ENCODE measurements at places on chromosomes 16 and 17.

DNA sequence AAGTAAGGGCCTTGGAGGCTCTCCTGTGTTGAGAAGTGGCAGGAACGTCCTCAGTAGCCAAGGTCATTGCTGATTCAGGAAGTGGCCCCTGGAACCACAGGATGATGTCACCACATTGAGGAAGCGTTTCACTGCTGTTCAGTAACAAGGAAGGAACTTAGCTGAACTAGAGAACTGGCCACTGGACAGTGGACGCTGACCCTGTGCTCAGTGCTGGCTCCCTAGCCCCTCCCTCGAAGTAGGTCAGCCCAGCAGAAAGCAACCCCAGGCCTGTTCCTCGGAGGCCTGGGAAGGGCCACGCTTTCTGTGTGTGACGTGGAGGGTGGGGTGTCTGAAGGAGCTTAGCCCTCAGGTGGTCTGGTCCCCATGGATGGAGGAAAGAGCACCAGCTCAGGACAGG is 58.3 kb downstream of the B9D1 start:
- DNase-seq, result no peak

DNA sequence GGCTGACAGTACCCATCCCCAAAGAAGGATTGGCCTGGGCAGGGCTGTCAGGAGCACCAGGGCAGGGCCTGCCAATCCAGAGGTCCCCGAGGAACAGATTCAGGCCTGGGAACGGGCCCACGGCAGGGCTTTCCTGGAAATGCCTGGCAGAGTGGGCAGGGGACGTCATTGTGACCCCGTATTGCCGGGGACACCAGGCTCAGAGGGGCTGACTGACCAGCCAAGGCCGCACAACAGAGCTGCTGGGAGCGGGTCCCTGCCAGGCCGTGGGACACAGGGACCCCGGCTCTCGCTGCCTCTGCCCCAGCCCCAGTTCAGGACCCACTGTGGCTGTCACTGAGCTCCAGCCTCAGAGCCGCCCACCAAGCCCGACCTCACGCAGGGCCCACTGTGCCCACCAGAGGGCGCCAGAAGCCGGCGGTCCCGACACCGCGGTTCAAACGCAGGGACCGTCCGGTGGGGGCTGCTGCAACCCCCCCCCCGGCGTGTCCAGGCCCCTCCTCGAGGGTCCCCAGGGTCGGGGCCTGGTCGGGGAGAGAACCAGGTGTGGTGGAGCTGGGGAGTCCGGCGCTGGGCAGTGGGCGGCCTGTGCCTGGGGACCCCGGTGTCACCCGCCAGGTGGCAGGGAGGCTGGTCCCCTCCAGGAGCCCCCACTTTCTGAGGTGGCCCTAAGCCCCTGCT is 15.2 kb upstream of the SSTR5 start:
- DNase-seq, result no peak

GRCh38 chr17:9138161-9138717 is 116.9 kb downstream of the NTN1 start:
- DNase-seq, result no peak

- DNase-seq, result no peak
These were observed 14.4 kb downstream of the DNAJC7 start for GRCh38 chr17:42002792-42003301.

GRCh38 chr17:4632581-4632920 is 8.9 kb downstream of the ALOX15 start:
- DNase-seq, result no peak

- DNase-seq, result no peak
These were observed 49.8 kb downstream of the IRX3 start for GRCh38 chr16:54236773-54237172.

GRCh38 chr17:79565606-79566250 is 45.1 kb downstream of the RBFOX3 start:
- DNase-seq, result no peak

- DNase-seq, result no peak
These were observed 5.8 kb upstream of the ABCA6 start for GRCh38 chr17:69147460-69147859.

DNA sequence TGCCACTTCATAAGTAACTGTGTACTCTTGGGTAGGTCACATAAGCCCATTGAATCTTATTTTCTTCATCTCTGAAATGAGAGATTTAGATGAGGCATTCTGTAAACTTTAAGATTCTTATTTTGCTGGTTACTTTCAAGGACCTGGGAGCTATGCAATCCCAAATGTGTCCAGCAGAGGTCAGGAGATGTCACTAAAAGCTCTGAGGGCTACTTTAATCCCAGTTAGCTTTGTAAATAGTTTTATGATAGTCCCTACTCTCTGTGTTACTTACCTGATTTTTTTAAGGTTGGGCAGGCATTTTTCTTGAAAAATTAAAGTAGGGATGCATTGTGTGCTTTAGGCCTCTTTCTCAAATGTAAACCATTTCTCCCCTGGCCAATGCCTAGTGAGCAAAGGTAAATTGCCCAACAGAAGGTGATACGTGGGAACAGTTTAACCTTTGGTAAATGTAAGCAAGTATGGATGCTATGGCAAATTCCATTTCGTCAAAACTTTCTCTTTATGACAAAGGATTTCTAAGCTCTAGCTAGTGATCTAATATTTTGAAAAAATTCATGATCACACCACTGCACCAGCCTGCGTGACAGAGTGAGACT is 57.1 kb upstream of the WSB1 start:
- DNase-seq, result no peak

DNA sequence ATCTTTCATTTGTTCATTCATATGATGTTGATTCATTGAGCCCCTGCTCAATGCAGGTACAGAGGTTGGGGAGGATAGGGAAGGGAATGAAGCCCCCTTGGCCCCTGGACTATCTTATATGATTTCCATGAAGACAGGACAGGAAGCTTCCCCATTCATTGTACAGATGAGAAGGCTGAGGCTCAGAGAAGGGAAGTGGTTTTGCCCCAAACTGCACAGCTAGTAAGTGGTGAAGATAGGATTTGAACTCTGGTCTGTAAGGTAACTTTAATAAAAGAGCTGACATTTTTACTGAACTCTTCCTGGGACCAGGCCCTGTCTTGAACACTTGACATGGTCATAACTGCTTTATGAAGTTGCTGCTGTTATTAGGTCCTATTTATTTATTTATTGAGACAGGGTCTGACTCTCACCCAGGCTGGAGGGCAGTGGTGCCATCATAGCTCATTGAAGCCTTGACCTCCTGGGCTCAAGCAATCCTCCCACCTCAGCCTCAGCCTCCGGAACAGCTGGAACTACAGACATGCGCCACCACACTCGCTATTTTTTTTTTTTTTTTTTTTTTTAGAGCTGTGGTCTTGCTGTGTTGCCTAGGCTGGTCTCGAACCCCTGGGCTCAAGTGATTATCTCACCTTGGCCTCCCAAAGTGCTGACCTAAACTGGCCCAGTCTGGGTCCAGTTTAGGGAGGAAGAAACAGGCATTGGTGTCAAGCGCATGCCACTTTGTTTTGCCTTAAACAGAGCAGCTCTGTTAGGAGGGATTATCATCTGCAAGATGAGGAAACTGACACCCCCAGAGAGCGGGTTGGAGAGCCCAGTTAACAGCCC is 5.0 kb downstream of the CTF1 start:
- DNase-seq, result no peak

GRCh38 chr16:56425439-56425832 is at the start of gene AMFR:
AMFR (minus strand) TSS chr16:56425545; CDS start chr16:56425327, 218 bp downstream.
- peak; percentile 47 for DNase-seq

DNA sequence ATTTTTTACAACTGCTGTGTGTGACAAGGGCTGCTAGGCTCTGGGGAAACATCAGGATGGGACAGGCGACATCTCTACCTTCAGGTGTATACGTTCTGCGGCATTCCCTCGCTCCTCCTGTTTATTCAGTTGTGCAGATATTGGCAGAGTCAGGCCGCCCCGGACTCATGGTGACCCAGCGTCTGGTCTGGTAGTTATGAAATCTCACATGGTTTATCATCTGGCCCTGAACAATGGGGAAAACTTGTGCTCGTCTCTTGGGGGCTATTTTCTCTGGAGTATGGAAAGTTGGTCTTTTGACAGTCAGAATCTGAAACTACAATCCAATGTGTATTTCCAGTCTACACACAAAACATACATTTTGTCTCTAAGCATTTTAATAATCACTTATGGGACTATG is 3.3 kb downstream of the MARCHF10 start:
- no peak for DNase-seq

GRCh38 chr16:84153660-84154214 is 8.6 kb downstream of the DNAAF1 start:
- no peak for DNase-seq

DNA sequence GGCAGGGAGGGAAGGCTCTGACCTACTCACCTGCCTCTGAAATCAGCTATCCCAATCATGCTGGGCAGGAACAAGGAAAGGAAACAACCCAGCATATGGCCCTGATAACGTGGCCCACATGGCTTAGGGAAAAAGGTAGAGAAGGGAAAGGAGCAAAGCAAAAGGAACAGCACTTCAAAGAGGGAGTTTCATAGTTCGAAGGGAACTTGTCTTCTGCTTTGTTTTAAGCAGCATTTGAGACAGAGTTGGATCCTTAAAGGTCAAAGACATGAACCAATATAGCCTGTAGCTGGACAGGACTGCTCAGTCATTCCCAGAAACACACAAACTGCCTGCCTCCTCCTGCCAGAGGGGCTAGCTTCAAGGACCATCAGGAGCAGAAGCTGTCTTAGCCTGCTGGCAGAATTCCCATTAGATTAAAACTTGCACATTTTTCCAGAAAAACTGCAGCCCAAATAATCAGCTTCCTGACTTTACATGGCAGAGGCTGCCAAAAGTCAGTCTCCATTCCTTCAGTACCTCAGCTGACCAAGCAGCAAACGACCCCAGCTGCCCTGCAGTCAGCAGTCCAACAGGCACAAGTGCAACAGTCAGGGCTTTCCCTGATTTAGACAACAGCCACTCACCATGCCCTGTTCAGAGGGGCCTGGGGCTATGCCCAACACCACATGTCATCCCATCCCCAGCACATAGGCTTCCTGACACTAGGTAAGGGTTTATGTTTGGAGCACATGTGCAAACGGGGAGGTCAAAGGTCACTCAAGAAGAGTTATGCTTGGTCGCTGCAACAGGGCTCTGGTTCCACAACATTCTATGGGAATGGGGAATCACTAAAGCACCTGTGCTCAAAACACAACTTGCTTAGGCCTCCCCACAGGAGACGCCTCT is 32.5 kb downstream of the RANBP10 start:
- no peak for DNase-seq

- DNase-seq, result no peak
These were observed 56.3 kb upstream of the CDH11 start for GRCh38 chr16:65178151-65178550.

DNA sequence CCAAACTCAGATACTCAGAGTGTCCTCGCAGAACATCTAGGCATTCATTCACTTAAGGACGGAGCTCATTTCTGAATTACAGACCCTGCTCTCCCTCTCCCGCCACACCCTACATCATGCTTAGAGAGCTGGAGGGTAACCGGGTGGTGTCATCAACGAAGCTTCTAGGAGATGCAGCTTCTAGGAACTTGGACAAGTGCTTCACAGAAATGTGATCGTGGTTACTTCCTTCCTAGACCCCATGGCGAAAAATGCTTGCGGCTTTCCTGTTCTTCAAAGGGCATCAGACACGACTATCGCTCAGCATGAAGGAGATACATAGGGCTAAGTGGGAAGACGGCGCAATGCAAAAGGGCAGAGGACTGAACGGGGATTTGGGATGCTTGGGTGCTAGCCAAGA is 126.8 kb downstream of the ZFHX3 start:
- no peak for DNase-seq

- DNase-seq, result no peak
These were observed 9.3 kb downstream of the JUP start for GRCh38 chr17:41777157-41777573.

- no peak for DNase-seq
These were observed 126.9 kb upstream of the TNRC6C start for GRCh38 chr17:77831474-77832179.

GRCh38 chr16:10967986-10968385 is 23.6 kb downstream of the CLEC16A start:
- no peak for DNase-seq

- no peak for DNase-seq
These were observed 675 bp upstream of the PDZD9 start for GRCh38 chr16:22001591-22001990.

GRCh38 chr16:6114691-6115090 is 1017.1 kb upstream of the EEF2KMT start:
- no peak for DNase-seq

DNA sequence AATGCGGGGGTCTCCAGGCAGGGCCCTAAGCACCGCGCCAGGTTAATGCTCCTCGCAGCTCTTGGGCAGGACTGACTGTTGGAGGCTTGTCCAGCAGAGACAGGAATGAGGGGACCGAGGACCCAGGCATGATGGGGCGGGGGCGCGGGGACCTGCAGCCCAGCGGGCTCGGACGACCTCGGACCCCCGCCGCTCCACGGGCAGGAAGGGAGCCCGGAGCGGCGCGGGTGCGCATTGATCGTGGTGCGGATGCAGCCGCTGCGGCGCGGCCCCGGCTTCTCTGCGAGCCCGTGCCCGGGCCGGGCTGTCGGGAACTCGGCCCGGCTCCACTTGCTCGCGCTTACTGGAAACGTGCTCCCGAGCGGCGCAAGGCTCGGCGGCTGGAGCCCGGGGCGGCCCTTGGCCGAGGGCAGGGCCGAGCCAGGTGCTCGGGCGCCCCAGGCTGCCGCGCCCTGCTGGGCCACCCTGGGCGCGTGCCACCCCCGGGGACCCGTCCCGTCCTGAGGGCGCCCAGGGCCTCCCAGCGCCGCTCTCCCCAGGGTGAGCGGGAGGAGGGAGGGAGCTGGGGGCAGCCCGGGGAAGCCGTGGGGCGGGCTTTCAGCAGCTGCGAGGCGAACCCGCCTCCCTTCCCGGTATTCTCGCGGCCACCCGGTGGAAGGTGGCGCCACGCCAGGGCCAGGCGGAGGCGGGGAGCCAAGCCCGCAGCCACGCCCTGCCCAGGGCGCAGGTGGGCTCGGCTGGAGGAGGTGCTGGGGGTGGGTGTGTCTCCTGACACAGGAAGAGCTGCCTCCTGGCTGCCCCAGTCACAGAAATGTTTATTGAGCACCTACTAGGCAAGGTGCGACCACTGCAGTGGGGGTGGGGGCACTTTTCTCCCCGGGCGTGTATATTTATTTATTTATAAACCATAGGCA is 45.9 kb downstream of the SOCS3 start:
- DNase-seq, result peak; percentile 7

DNA sequence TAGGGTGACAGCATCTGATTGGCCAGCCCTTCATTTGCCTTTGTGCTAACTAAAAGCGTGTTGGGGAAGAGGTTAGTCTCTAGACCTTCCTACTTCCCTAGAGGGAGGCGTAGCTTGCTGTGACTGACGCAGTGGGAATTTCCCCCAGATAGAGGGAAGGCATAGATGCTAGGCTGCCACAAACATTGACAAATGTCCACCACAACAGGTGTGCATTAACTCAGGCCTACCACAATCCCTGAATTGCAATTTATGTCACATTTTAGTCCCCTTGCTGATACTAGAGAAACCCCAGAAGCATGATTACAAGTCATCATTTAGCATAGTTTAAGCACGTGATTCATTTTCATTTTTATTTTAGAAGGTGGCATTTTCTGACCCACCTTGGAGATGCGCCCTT is 76.3 kb upstream of the WSB1 start:
- no peak for DNase-seq

- no peak for DNase-seq
These were observed 109.5 kb upstream of the ZNF750 start for GRCh38 chr17:82949361-82949760.

DNA sequence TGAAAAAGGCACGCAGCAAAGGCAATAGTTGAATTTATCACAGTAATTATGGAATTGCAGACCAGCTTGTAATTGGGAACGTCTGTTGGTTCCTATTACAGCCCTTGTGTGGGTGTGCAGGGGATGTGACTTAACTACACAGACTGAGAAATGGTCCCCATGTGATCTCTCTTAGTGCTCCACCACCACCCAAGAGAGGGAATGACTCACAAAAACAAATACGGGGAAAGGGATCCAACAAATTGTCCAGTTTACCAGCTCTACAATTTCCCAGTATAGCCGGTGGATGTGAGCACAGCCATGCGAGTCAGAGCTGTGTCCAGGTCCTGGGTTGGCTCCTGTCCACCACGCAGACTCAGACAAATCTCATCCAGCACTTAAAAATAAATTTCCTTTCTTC is 337.9 kb downstream of the GRIN2A start:
- no peak for DNase-seq
